ENCODE measurements at places on chromosomes 13 and 19.

DNA sequence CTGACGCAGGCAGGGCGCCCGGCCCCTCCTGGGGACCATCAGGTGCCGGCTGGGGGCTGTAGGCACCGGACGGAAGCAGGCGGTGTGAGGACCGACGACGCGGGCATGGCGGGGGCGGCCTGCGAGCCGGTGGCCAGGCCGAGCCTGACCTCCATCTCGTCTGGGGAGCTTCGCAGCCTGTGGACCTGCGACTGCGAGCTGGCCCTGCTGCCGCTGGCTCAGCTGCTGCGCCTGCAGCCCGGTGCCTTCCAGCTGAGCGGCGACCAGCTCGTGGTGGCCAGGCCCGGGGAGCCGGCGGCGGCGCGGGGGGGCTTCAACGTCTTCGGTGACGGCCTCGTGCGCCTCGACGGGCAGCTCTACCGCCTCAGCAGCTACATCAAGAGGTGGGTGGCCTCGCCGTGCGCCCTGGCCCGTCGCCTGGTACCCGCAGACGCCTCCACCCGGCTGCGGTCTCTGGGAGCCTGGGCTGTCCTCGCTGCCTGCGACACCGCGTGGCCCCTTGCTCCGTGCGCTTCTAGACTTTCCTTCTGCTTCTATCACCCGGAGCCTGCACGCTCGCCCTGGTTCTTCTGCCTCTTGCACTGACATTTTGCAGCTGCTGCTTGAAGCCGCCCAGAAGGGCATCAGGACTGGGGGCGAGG, 460 bp downstream of the MEDAG start:
- no peak for DNase-seq

DNA sequence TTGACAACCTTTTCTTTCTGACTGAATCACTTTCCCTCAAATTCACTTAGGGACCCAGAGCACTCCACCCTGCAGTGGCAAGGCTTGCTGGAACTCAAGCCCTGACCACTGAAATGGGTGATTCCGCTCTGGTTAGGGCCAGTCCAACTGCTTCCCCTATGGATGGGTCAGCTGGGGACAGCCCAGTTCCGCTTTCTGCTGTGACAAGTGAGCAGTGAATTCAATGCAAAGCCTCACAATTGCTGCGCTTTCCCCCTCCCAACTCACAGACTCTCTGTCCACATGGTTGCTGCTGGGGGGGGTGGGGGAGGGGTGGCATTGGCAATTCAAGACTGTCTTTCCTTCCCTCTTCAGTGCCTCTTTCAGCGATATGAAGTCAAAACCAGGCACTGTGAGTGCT, 18.7 kb downstream of the CD70 start:
- DNase-seq, result no peak

DNA sequence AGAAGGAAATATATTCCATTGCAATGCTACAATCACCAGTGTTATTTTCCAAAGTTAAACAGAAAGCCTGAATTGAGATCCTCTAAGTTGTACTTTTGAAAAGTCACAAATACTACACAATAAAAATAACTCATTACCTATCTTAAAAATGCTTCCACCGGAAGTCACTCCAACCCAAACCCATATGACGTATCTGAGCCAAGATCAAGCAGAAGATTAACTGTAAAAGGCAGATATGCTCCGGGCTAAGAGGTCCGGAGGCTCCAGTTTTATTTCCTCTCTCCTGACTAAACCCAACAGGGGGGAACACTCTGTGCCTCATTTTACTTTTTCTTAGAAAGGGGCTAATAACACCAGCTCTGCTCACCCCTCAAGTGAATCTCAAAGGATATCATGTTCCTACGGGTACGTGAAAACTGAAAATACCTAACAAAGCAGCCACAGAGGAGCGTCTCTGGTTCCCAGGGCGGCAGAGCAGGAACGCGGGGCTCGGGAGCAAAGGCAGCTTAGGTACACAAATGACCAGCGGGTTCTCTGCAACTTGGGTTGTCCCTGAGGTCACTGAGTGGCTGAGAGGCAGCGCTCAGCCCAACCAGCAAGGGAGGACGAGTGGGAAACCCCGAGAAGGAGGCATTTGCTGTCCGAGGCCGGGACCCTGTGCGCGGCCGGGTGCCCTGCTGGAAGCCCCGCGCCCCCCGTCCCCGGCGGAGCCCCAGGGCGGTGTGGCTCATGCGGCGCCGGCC, 750 bp downstream of the RAB20 start:
- no peak for DNase-seq

DNA sequence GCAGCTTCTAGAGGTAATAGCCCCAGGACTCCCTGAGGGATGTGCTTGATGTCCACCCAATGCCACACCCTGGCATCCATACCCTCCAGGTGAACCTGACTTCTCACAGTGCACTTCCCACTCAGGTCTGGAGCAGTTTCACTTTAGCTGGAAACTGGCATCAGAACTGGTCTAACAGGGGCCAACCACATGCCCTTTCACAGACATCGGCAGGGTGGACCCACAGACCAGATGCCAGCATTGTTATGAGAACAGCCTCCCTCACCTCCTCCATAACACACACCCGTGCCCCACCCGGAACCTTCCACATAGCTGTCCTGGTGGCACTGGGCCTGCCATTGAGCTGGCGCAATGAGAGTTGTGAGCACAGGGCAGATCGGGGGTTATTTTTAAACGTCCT, 77.4 kb upstream of the GPR12 start:
- no peak for DNase-seq

DNA sequence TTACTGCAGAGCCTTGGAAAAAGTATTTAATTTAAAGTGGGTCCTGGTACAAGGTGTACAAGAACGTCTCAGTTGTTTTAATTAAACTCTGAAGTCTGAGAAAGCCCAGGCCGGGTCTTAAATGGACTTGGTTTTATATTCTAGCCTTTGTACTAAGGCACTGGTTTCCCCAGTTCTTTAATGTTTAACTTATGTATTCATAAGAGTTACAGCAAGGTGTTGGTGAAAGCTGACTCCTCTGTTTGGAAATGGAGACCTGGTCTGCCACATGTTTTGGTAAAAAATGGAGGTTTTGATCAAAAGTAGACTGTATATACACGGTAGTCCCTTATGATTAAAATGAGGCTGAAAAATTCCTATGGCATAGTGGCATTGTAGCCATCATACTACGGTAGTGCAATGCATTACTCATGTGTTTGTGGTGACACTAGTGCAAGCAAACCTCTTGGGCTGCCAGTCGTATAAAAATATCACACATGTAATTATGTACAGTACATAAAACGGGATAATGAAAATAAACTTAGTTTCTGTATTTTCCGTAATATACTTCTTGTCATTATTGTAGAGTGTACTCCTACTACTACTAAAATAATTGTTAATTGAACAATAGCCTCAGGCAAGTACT, 883.4 kb upstream of the SPRY2 start:
- DNase-seq, result no peak

DNA sequence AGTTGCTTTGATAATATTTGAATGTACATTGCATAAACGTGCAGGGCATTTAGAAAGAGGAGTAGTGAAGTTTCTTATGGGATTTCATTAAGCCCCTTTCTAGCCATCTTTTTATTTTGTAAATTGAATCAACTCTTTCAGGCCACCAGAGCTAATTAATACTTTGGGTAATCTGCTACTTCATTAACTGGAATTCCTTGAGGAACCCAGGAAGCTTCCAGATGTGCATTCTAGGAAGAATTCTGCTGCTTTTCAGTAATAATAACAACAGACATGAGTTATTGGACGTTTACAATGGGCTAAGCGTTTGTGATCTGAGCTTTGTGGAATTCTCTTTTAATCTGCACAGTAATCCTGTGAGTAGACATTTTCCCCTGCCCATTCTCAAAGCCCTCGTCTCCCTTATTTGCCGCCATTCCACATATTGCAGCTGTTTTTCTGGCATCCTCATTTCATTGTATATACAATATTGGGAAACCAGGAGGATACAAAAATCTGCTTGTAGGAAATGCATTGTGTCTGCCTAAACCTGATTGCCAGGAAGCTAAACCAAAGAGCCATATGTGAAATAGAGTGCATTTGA, 103.9 kb downstream of the HS6ST3 start:
- DNase-seq, result no peak

GRCh38 chr13:78786459-78786858, 127.5 kb upstream of the OBI1 start:
- DNase-seq, result no peak

- DNase-seq, result no peak
Observed at GRCh38 chr13:75897386-75897785, 261.3 kb downstream of the LMO7 start.

- DNase-seq, result no peak
Observed at GRCh38 chr13:113596321-113597200, 12.0 kb downstream of the TFDP1 start.

DNA sequence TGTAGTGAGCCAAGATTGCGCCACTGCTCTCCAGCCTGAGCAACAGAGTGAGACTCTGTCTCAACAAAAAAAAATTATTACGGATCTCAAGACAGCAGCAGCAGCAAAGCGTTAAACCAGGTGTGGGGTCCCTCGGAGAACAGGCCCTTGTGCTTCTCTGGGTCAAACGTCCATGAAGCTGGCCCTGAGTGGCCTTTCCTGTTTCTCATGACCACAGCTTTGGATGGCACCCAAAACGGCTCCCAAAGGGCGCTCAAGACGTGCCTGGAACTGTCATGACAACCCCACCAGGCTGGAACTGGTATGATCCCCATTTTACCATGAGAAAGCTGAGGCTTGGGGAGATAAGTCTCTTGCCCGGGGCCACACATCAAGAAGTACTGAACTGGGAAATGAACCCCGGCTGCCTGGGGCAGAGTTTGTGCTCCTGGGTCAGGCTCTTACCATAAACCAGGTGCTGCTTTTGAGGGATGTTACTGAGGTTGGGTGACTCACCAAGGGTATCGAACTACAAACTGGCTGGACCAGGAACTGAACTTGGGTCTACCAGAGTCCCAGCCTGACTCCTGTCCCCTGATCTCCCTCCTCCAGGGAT, 11.6 kb upstream of the SAMD1 start:
- no peak for DNase-seq

DNA sequence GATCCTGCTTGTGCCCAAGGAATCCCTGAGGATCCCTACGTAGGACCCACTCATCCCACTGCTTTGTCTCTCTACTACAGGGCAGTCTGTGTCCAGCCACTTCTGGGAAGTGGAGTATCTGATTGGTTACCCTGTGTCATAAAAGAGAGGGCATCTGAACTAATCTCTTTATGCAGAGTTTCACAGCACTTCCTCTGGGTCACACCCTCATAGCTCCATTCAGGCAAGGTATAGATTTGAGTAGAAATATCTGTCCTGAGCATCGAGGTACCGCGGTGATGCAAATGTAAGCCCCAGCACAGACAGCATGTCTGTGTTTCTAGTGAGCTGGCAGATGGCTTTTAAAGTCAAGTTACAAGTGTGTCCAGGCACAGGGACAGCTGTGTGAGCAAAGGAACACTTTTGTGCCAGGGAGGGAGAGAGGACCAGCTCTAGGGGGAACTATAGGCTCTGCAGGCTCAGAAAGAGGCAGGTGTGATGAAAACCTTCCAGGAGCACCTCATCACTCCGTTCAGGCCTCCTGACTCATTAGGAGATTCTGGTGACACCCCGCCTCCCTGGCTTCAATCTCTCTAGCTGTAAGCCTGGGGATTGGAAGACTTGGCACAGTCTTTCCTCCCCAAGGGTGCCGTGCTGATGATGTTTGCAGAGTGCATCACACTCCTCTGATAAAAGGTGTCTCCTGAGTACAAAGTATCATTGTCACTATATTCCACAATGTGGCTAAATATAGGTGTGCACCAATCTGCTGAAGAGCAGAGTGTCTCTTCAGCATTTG, 84.3 kb upstream of the UBL3 start:
- DNase-seq, result no peak

DNA sequence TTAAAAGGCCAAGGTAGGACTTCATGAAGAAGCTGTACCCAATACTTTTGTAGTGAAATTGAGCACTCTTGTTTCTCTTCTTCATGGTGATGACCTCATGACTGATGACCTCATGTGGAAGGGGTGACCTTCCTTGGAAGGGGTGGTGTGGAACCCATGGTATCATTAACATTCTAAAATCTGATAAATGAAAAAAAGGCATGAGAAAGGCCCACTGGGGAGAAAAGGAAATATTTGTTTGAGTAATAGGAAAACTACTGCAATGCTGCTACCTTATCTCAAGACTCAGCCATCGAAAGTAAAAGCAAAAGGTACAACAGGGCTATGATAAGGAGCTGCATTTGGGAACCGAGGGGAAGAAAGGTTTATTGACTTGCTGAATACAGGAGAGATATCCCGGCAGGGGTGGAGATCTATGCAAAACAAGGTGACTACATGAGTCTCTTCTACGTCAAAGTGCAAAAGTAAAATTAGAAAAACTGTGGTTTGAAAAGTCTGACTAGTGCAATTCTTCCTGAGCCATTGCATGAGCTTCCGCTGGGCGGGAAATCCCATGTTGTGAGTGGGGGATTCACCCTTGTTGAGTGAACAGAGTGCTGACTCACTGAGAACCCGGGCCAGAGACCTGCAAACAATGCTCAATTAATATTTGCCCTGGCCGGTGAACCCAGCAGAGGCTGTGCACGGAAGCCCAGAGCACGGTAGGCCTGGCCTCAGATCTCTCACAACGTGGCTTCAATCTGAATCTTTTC, 138.9 kb upstream of the RFC3 start:
- DNase-seq, result peak; percentile 33

DNA sequence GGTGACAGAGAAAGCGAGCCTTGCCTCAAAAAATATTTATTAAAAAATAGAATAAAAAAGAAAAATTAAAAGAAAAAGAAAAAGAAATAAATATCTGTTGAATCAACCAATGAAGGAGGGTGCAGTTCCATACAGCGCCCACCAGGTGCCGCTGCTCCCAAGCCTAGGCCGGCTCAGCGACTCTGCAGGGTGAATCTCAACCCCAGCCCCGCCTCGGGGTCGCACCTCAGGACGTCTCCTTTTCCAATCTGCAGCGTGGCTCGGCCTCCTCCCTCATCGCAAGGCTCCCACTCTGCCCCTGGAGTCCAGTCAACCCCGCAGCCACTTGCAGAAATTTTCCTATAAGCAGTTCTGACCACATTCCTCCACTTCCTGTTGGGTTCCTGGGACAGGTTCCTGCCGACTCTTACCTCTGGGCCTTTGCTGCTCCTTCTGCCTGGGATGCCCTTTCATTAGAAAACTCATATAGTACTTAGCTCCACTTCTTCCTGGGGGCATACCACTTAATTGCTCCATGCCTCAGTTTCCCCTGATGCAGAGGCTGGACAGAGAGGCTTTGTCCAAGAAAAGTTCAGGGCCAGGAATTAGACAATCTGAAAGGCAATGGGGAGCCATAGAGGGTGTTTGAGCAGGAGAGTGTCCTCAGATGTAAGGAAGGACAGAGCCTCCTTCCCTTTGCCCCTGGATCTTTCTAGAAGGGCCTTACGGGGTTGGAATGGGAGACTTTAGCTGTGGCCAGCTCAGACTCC, 24.3 kb downstream of the NFILZ start:
- peak; percentile 63 for DNase-seq

- DNase-seq, result no peak
Observed at GRCh38 chr19:27770095-27770494, 1442.9 kb downstream of the UQCRFS1 start.

Measured in thymus (tissue), 14 donors.